ENCODE measurements at places on chromosomes 7 and 10.

DNA sequence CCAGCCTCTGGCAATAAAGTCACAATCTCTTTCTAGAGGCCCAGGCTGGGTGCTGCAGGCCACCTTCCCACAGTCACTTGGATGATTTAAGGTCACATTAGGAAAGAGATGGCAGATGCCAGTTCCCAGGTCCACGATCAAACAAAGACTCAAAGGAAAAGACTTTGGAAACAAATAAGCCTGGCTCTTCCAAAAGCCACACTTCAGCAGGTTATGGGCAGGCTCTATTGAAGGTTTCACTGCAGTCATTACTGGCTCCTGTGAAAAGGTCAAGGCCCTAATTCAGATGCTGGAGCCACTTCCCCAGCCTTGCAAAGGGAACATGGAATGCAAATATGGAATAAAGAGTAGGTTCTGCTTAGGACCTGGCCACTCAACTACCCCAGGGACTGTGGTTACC is 104.0 kb upstream of the ZNF32 start:
- H3K36me3 ChIP-seq = no peaks in the 10 kb centered on the region
- no peak for DNase-seq
- H3K27ac ChIP-seq = no peak overlapping the region
- H3K27me3 ChIP-seq = no peaks in the 10 kb centered on the region
- no peak overlapping the region for H3K4me3 ChIP-seq
- no peaks in the 10 kb centered on the region for H3K4me1 ChIP-seq

DNA sequence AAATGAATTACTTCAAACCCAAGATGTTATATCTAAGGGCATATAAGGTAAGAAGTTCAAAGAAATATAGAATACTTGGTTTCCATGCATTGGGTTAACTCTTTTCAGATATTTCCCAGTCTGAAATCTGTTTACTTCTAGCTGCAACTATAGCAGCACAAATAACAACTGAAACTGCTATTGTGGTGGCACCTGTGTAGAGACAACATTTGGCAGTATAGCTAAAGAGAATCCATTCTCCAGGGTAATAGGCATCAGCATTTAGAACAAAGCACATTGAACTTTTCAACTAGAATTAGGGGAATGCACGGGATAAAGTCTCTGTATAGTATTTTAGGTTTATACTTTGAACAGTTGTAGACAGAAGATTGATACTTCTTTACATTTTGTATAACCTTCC is 19.7 kb upstream of the CALCR start:
- H3K27ac ChIP-seq = no peak overlapping the region
- no peak for DNase-seq
- H3K4me3 ChIP-seq = no peak overlapping the region
- no peaks in the 10 kb centered on the region for H3K36me3 ChIP-seq
- H3K27me3 ChIP-seq = no peaks in the 10 kb centered on the region

- no peaks in the 10 kb centered on the region for H3K36me3 ChIP-seq
- DNase-seq = no peak
- H3K27me3 ChIP-seq = no peaks in the 10 kb centered on the region
- H3K4me3 ChIP-seq = no peak overlapping the region
- H3K4me1 ChIP-seq = no peaks in the 10 kb centered on the region
Observed at GRCh38 chr7:93717217-93717900, 142.8 kb upstream of the CALCR start.

- H3K27me3 ChIP-seq = no peaks in the 10 kb centered on the region
- H3K36me3 ChIP-seq = no peaks in the 10 kb centered on the region
- H3K4me3 ChIP-seq = no peak overlapping the region
- H3K27ac ChIP-seq = no peak overlapping the region
- no peak for DNase-seq
- H3K4me1 ChIP-seq = no peaks in the 10 kb centered on the region
Observed at GRCh38 chr7:67821116-67821515, 824.5 kb downstream of the TYW1 start.

GRCh38 chr10:70903262-70903921 is 15.0 kb upstream of the PCBD1 start:
- no peak for DNase-seq
- no peaks in the 10 kb centered on the region for H3K4me1 ChIP-seq
- no peak overlapping the region for H3K4me3 ChIP-seq

GRCh38 chr7:140635345-140635744 is 5.3 kb downstream of the DENND2A start:
- peak overlapping the region; percentile 46 for H3K27ac ChIP-seq
- no peak for DNase-seq
- peaks cover 31% of the 10 kb centered on the region for H3K27me3 ChIP-seq
- H3K36me3 ChIP-seq = no peaks in the 10 kb centered on the region
- H3K4me3 ChIP-seq = no peak overlapping the region

DNA sequence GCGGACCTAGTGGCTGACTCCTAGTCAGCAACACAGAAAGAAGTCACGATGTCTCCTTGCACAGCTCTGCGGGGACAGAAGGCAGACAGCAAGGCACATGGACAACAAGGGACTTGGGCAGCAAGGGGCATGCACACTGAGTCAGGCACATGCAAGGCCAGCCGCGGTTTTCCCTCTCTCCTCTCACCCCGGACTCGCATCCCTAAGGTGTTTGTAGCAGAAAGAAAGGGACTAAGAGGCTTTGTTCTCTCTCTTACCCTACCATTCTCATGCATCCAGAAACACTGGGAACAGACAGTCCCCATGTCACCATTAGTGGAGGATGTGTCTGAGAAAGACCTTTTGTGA is 193.3 kb upstream of the PHF14 start:
- no peak for DNase-seq
- no peak overlapping the region for H3K27ac ChIP-seq
- H3K27me3 ChIP-seq = no peaks in the 10 kb centered on the region
- H3K36me3 ChIP-seq = no peaks in the 10 kb centered on the region
- H3K4me1 ChIP-seq = no peaks in the 10 kb centered on the region
